Naive thymus-derived CD8-positive, alpha-beta T cell (primary cell): ENCODE measurements at places on chromosomes 16 and 17. TPM values are rescaled to one million over a fixed set of nuclear protein-coding genes. Genes with fewer than 3 reads are reported as not detected.
A peak's percentile ranks its signal among the peaks of the same experiment; 100 is the strongest.

- DNase-seq = no peak
- peak overlapping the region; percentile 20 for H3K4me3 ChIP-seq
- peaks cover 81% of the 10 kb centered on the region for H3K4me1 ChIP-seq
Measured at GRCh38 chr17:66417300-66417719, 114.9 kb downstream of the PRKCA start.

GRCh38 chr17:8964801-8965393 lies 610 bp downstream of the PIK3R5 start:
- peak overlapping the region; percentile 100 for H3K4me3 ChIP-seq
- H3K27ac ChIP-seq = peak overlapping the region; percentile 100
- peaks cover 16% of the 10 kb centered on the region for H3K36me3 ChIP-seq
- peak; percentile 43 for DNase-seq

Gene MYH11
- 0.20 TPM for polyA plus RNA-seq

Gene HBA2
- polyA plus RNA-seq = not detected

DNA sequence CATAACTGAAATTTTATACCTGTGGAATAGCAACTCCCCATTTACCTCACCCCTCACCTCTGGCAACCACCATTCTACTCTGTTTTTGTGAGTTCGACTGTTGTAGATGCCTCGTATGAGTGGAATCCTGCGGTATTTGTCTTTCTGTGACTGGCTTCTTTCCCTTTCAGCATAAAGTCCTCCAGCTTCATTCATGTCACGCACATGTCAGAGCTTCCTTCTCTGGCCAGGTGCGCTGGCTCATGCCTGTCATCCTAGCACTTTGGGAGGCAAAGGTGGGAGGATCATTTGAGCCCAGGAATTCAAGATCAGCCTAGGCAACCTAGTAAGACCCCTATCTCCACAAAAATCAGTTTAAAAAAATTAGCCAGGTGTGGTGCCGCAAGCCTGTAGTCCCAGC lies 278.4 kb downstream of the PARN start:
- no peak overlapping the region for H3K4me3 ChIP-seq
- H3K27ac ChIP-seq = no peak overlapping the region
- no peaks in the 10 kb centered on the region for H3K27me3 ChIP-seq
- H3K4me1 ChIP-seq = peaks cover 11% of the 10 kb centered on the region

GRCh38 chr17:41534899-41535546 lies 6.9 kb upstream of the KRT19 start:
- peaks cover 4% of the 10 kb centered on the region for H3K4me1 ChIP-seq
- no peak for DNase-seq
- no peaks in the 10 kb centered on the region for H3K36me3 ChIP-seq
- H3K27me3 ChIP-seq = peaks cover 11% of the 10 kb centered on the region

Gene KCNJ12
- not detected for polyA plus RNA-seq

DNA sequence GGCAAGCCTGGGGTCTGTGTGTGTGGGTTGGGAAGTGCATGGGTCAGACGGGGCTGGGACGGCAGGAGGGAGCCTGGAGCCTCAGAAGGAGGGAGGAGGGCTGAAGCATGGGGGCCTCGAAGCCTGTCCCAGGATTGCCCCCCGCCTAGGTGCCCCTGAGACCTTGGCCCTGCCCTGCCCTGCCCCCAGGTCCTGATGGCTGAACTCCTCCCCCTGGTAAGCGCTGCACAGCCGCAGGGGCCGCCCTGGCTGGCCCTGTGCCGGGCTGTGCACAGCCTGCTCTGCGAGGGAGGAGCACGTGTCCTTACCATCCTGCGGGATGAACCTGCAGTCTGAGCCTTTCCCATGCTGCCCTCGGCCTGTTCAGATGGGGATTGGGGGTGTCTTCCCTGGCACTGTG lies 4.4 kb downstream of the TEDC2 start:
- no peak overlapping the region for H3K27ac ChIP-seq
- H3K27me3 ChIP-seq = peaks cover 10% of the 10 kb centered on the region
- H3K4me3 ChIP-seq = no peak overlapping the region
- no peaks in the 10 kb centered on the region for H3K36me3 ChIP-seq
- H3K4me1 ChIP-seq = peaks cover 17% of the 10 kb centered on the region

GRCh38 chr17:37826497-37827430 lies 81.9 kb upstream of the HNF1B start:
- H3K4me3 ChIP-seq = no peak overlapping the region
- DNase-seq = no peak
- no peaks in the 10 kb centered on the region for H3K4me1 ChIP-seq
- H3K27ac ChIP-seq = no peak overlapping the region

GRCh38 chr17:66840061-66840460 lies 5.1 kb downstream of the CACNG5 start:
- peaks cover 11% of the 10 kb centered on the region for H3K27me3 ChIP-seq
- no peak for DNase-seq
- no peaks in the 10 kb centered on the region for H3K4me1 ChIP-seq
- H3K4me3 ChIP-seq = no peak overlapping the region

- no peaks in the 10 kb centered on the region for H3K4me1 ChIP-seq
- peaks cover 12% of the 10 kb centered on the region for H3K27me3 ChIP-seq
- no peaks in the 10 kb centered on the region for H3K36me3 ChIP-seq
- no peak for DNase-seq
Measured at GRCh38 chr16:19463468-19464315, 46.0 kb downstream of the TMC5 start.

DNA sequence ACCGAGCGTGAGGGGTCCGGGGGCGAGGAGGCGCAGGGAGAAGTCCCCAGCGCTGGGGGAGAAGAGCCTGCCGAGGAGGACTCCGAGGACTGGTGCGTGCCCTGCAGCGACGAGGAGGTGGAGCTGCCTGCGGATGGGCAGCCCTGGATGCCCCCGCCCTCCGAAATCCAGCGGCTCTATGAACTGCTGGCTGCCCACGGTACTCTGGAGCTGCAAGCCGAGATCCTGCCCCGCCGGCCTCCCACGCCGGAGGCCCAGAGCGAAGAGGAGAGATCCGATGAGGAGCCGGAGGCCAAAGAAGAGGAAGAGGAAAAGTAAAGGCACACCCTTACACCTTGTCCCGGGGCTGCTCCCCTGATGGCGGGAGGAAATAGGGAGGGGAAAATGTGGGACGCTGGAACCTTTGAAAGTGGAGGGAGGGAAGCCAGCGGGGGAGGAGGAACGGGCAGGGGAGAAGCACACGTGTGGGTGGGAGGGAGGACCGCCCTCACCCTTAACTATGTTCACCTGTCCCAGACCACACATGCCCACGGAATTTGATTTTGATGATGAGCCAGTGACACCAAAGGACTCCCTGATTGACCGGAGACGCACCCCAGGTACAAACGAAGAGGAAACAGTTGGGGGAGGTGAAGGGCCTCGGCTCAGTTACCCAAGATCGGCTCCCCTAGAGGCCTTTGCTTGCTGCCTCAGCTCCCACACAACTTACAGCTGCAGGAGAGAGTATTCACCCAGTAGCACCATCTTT lies 916 bp downstream of the PAGR1 start:
- peak; percentile 70 for DNase-seq
- no peaks in the 10 kb centered on the region for H3K27me3 ChIP-seq
- peak overlapping the region; percentile 95 for H3K27ac ChIP-seq
- H3K4me1 ChIP-seq = peaks cover 93% of the 10 kb centered on the region

DNA sequence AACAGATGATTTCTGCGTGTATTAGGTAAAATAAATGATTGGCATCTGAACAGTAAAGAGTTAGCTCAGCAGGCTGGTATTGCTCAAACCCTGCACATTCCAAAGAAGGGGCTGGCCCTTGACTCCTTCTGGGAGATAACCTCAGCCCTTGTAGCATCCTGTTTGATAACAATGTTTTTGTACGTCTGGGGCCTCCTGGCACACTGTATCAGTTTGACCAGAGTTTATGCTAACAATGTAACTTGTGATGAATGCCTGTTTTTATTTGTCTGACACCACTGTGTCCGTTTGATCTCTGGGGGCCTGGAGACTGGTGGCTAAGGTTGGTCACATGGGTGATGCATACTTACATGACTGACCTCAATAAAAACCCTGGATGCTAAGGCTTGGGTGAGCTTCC lies 43.8 kb upstream of the NDRG4 start:
- no peaks in the 10 kb centered on the region for H3K36me3 ChIP-seq
- H3K27ac ChIP-seq = no peak overlapping the region
- no peak overlapping the region for H3K4me3 ChIP-seq
- H3K27me3 ChIP-seq = peaks cover 15% of the 10 kb centered on the region

Gene PDILT
- not detected for polyA plus RNA-seq

Gene SNN
- 19.0 TPM for polyA plus RNA-seq

- no peaks in the 10 kb centered on the region for H3K27me3 ChIP-seq
- DNase-seq = no peak
- no peak overlapping the region for H3K4me3 ChIP-seq
- no peak overlapping the region for H3K27ac ChIP-seq
- H3K4me1 ChIP-seq = peaks cover 6% of the 10 kb centered on the region
Measured at GRCh38 chr16:12239226-12239625, 262.7 kb downstream of the SNX29 start.

Gene MLKL
- polyA plus RNA-seq = 9.3 TPM

DNA sequence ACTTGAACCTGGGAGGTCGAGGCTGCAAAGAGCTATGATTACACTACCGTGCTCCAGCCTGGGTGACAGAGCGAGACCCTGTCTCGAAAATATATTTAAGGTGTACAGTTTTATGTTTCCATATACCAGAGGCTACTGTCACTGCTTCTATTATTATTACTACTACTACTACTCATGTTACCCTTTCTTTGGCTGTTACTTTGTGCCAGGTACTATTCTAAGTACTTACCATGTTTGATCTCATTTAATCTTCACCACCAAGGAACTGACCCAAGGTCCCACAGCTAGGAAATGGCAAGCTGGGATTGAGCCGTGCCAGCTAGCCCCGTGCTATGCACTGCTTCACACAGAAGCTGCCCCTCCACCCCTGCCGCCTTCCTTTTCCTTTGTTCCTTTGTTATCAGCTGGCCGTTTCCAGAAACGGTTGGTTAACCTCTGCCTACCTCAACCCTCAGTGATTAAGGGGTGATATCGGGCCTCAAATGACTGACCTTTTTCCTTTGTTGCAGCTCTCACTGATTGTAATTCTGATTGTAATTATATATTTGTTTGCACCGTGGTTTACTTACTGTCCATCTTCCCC lies 78.4 kb downstream of the ABCC1 start:
- no peak for DNase-seq
- H3K4me1 ChIP-seq = peaks cover 29% of the 10 kb centered on the region
- H3K27ac ChIP-seq = no peak overlapping the region
- H3K27me3 ChIP-seq = no peaks in the 10 kb centered on the region
- no peak overlapping the region for H3K4me3 ChIP-seq
- no peaks in the 10 kb centered on the region for H3K36me3 ChIP-seq

GRCh38 chr17:83148317-83149028 lies 69.1 kb downstream of the METRNL start:
- H3K4me1 ChIP-seq = peaks cover 3% of the 10 kb centered on the region
- H3K36me3 ChIP-seq = no peaks in the 10 kb centered on the region
- no peaks in the 10 kb centered on the region for H3K27me3 ChIP-seq
- no peak overlapping the region for H3K4me3 ChIP-seq

- DNase-seq = no peak
- H3K4me3 ChIP-seq = no peak overlapping the region
- peaks cover 70% of the 10 kb centered on the region for H3K4me1 ChIP-seq
- no peaks in the 10 kb centered on the region for H3K27me3 ChIP-seq
Measured at GRCh38 chr17:65011966-65012365, 44.6 kb downstream of the GNA13 start.

Gene CDC42EP4
- 0.50 TPM for polyA plus RNA-seq

DNA sequence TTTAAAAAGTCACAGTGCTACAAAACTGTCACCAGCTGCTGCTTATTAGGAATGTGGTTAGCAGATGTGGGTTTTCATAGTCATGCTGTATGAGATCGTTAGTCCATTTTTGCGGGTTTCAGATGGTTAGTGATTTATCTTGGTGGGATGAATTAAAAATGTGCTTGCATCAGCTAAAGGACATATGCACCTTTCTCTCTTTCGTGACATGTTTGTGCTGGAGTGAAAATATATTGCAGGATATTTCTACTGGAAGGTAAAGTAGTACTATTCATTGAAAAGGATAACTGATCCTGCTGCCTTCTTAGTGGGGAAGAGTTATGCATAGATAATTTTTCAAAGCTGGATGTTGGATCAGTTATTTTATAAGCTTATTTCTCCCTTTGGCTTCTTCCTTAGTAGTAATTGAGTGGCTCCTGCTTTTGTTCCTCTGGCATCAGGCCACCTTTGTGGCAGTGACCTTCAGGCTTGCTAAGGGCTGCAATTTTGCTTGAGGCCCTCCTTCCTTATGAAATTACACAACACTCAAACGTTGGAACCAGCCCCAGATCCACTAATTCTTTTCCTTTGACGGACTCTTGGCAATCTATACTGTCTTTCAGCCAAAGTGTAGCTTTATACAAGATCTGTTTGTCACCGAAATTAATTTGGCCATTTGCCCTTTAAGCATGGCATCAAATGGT lies 7.5 kb upstream of the SNTB2 start:
- no peak overlapping the region for H3K4me3 ChIP-seq
- peaks cover 7% of the 10 kb centered on the region for H3K4me1 ChIP-seq
- H3K36me3 ChIP-seq = peaks cover 2% of the 10 kb centered on the region
- H3K27ac ChIP-seq = no peak overlapping the region
- no peak for DNase-seq

DNA sequence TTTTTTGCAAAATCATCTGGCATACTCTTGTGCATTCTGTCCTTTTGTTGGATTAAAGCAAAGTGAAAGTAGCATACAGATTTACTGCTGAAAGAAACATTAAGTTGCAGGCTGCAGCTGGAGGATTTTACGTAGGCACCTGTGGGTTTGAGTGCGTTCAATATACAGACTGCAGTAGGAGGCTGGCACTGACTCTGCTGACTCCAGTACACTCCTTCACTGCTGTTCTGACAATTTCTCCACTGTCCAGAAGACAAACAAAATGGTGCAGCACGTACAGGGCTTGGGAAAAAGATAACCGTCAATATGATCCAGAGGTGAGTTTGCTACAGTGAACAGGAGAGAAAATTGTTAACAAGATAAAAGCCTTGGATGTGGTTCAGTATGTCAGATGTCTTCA lies 73.3 kb downstream of the TANC2 start:
- no peak for DNase-seq
- H3K27me3 ChIP-seq = no peaks in the 10 kb centered on the region
- peaks cover 10% of the 10 kb centered on the region for H3K4me1 ChIP-seq
- H3K27ac ChIP-seq = no peak overlapping the region

GRCh38 chr17:51097708-51098446 lies 22.8 kb downstream of the SPAG9 start:
- H3K4me1 ChIP-seq = peaks cover 34% of the 10 kb centered on the region
- H3K36me3 ChIP-seq = peaks cover 19% of the 10 kb centered on the region
- H3K27ac ChIP-seq = no peak overlapping the region
- DNase-seq = no peak

DNA sequence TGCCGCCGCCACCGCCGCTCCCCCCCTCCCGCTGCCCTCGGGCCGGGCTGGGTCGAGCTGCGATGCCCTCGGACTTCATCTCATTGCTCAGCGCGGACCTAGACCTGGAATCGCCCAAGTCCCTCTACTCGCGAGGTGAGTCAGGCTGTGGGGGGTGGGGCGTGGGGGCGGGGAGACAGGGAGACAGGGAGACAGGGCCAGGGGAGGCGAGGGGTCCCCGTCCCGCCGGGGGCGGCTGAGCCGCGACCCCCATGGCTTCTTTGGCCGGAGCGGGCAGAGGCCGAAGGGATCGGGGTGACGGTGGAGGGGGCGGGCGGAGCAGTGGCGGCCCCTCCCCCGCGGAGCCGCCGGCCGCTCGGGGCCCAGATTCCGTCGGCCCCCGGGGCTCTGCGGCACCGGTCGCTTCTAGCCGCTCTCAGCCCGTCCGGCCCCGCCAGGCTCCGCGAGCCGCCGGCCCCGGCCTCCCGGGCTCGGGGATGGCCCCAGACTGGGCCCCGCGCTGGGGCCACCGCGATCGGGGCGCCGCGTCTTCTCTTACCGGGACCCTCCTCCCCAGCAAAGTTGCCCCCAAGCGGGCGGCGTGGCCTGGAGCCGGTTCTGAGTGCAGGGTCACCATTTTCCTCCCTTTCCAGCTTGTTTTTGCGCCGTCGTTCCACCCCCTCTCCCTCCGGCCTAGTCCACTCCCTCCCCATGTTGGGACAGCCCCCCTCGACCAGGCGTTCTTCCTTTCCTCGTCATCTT lies 644 bp downstream of the NFAT5 start:
- no peaks in the 10 kb centered on the region for H3K27me3 ChIP-seq
- H3K4me3 ChIP-seq = peak overlapping the region; percentile 99
- H3K36me3 ChIP-seq = no peaks in the 10 kb centered on the region
- no peak for DNase-seq
- H3K27ac ChIP-seq = peak overlapping the region; percentile 97

Gene SOST
- polyA plus RNA-seq = not detected
